Renal pelvis (tissue), 12 donors: ENCODE measurements at places on chromosomes 1 and 21. TPM values are rescaled to one million over a fixed set of nuclear protein-coding genes. Genes with fewer than 3 reads are reported as not detected.

Gene PGBD5
- polyA plus RNA-seq = 7.7 TPM

GRCh38 chr1:244200596-244200995 is 149.5 kb downstream of the ZBTB18 start:
- no peak for DNase-seq

DNA sequence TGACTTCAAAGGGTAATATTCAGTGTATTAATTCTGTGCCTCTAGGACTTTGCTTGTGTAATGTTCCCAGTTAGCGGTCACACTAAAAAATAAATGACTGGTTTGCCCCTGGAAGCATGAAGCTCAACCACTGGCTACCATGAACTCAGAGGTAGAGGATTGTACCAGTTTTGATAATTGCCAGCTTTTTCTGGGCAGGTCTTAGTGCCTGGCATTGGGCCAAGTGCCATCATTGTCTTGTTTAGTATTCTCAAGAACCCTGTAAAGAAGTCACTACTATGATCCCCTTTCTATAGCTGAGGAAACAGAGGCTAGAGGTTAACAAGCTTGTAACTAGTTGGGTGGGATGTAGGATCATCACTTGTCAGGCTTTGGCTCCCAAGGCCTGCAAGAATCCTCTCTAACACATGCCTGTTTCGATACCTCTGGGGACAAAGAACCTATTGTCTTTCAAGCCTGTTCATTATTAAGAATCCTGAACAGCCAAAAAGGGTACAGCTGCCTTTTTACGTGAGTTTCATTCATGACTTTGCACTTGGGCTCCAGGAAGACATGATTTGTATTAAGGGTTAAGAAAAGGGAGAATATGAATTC is 121.9 kb upstream of the JUN start:
- no peak for DNase-seq

Gene NR0B2
- 1.1 TPM for polyA plus RNA-seq

DNA sequence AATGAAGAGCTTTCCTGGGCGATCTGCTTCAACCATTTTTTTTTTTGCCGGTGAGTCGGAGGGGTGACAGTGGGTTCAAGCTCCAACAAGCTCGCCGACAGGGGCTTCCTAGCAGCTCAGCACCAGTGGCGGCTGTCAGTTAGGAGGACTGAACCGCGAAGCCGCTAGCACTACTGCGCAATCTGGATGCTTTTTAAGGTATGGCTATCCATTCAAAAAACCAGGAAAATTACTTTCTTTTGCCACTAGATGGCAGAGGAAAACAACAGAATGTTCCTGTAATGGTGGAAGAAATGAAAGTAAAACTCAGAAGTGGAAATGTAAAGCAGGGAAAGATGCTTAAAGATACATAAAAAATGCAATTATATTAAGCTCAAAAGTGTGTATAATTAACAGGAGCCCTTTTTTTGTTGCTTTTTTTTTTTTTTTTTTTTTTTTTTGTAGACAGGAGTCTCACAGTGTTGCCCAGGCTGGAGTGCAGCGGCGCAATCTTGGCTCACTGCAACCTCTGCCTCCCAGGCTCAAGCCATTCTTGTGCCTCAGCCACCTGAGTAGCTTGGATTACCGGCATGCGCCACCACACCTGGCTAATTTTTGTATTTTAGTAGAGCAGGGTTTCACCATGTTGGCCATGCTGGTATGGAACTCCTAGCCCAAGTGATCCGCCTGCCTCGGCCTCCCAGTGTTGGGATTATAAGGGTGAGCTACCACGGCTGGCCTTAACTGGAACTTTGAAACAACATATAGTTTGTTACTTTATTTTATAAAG is 8.5 kb downstream of the KYAT3 start:
- DNase-seq = no peak

DNA sequence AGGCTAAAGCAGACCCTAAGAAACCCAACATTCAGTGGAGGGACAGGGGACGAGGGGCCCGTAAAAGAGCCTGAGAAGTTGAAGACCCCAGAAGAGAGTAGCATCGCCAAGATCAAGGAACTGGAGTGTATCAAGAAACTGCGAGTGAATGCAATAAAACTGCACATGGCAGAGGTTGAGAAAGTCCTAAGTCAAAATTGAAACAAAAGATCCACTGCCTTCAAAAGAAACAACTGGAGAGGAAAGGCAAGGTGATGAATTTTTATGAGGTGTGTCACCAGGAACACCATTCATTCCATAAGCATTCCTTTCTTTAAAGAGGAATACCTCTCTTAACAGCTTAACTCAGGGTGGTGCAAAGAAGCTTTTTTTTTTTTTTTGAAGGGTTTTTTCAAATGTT is 38.3 kb upstream of the ADORA3 start:
- DNase-seq = peak; percentile 20
